ENCODE measurements at places on chromosomes 5 and 9.

GRCh38 chr5:157616785-157617184, 35.5 kb downstream of the SOX30 start:
- DNase-seq = no peak

DNA sequence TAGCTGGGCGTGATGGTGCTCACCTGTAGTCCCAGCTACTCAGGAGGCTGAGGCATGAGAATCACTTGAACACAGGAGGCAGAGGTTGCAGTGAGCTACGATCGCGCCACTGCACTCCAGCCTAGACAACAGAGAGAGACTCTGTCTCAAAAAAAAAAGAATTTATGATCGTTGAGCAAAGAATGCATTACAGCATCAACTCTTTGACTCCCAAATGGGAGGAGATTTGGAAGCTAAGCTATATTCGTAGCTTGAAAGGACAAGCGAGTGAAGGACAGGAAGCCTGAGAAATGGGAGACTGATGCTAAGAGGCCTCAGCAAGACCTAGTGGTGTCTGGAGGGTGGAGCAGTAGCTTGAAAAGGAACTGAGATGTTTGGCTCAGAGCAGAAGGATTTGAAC, 10.3 kb upstream of the CCIN start:
- no peak for DNase-seq

DNA sequence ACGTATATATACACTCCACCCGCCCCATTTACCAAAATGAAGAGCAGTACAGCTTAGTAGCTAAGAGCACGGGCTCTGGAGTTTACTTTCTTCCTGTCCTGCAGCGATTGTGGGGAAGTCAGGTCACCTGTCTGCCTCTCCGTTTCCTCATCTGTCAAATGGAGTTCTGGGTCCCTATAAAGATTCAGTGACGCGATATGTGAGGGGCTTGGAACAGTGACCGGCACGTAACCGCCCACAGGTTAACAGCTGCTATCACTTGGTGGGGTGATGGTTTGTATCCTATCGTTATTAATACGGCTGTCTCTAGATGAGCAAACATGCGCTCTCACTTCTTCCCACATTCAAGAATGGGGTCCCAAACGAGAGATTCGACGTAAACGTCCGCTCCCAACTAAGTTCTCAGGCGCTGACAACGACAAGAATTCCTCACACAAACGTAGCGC, 426 bp downstream of the FAM114A2 start:
- DNase-seq = no peak

GRCh38 chr9:116151966-116152381, 1.6 kb upstream of the PAPPA start:
- DNase-seq = no peak

GRCh38 chr5:159294921-159295320, 31.8 kb downstream of the UBLCP1 start:
- DNase-seq = no peak

DNA sequence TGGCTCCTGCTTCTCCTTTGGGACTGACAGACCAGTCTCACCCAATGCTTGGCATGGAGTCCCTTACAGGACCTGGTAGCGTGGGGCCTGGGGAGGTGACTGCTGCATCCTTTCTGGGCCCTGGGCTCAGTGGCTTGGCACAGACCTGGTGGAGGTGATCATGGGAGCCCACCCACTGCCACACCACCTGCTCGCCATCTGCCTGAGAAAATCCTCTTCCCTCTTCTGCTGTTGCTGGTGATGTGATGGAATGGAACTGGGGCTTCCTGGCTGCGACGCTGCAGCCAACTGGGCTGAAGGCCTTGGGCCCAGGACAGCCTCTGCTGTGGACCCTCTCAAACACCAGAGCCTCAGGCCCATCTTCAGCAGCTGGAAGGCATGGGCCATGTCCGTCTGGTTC, 122.5 kb upstream of the PANK3 start:
- no peak for DNase-seq

GRCh38 chr5:159216454-159216853, 7.1 kb upstream of the RNF145 start:
- no peak for DNase-seq

DNA sequence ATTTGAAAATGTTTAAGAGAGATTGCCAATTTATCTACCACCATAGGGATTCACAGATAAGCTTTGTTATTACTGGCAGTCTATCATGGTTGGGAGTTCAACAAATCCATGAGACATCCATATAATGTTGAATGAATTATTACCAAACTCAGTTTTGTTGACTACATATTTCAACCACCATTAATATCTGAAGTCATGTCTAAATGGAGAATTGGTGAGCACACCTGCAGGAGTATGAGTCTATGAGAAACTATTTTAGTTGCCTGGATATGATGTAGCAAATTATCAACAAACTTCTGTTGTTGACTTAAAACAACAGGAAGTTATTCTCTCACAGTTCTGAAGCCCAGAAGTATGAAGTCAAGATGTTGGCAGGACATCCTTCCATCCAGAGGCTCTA, 126.8 kb upstream of the FBXL7 start:
- no peak for DNase-seq

GRCh38 chr5:135986891-135987401, 32.2 kb upstream of the LECT2 start:
- DNase-seq = no peak

DNA sequence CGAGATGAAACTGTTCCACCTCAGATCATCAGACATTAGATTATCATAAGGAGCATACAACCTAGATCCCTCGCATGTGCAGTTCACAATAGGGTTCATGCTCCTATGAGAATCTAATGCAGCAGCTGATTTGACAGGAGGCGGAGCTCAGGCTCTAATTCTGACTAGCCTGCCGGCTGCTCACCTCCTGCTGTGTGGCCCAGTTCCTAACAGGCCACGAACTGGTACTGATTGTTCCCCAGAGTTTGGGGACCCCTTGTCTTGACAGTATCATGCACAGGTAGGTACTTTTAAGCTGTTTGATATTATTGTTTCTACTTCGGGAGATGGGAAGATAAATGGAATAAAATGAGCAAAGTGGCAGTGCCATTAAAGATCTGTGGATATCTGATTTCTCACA, 66.9 kb downstream of the ZCCHC7 start:
- DNase-seq = no peak

DNA sequence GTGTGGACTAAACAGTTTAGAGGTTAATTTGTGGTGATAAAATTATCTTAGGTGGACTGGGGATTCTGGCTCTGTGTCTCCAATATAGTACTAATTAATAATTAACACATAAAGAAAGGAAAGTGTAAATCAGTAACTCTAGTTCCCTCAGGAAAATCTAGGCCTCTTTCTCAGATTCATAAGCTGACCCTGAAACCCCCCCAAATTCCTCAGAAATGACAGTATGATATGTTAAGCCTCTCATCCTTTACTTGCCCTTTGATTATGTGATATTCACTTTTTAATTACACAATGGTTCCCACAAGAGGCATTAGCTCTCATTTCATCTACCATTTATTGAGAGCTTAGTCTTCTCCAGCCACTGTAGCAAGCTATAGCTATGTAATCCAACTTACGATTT, 636.2 kb upstream of the SEMA6A start:
- DNase-seq = no peak

DNA sequence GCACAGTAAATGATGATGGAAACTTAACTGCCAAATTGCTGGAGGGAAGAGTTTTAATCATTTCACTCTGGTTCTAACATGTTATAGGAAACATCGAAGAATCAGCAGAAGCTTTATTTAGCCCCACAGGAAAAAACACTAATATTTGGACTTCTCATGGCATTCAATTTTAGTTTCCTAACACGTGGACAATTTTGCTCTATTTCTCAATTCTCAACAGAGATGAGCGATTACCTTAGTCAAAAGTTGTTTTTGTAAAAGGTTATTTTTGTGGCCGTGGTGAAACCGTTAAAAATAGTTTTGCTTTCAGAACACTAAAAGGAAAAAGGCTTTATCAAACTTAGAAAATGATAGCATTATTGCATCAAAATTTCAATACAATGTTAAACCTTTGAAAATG, 235.2 kb downstream of the PLK2 start:
- DNase-seq = no peak

DNA sequence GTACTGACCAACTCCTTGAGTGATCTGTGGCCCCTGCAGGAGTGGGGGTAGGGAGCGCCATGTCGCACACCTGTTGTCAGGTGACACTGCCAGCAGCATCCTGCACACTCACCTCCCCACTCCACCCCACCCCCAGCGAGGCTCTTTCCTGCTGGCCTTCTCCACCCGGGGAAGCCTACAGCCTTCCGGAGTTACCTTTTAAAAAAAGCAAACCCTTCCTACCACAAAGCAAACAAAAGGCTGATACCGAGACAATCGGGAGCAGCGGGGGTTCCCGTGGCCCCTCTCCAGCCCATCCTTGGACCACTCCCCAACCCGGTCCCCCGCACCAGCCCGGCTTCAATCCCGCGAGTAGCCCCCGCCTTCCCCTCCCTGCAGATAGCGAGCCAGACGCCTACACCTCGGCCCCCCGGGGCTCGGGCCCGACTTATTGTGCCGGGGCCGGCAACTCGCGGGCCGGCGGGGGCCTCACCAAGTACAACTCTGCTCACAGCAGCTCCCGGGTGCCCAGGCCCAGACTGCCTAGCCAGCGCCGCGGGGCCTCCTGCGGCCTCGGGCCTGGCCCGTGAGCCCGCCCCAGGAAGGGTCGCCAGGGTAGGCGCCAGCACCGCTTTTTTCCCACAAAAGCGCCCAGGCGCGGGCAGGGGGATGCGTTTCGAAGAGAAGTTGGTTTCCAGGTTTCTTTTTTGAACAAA, 724 bp downstream of the MACROH2A1 start:
- DNase-seq = peak; percentile 19

- no peak for DNase-seq
Measured at GRCh38 chr9:98763986-98764745, 32.2 kb downstream of the ANKS6 start.

DNA sequence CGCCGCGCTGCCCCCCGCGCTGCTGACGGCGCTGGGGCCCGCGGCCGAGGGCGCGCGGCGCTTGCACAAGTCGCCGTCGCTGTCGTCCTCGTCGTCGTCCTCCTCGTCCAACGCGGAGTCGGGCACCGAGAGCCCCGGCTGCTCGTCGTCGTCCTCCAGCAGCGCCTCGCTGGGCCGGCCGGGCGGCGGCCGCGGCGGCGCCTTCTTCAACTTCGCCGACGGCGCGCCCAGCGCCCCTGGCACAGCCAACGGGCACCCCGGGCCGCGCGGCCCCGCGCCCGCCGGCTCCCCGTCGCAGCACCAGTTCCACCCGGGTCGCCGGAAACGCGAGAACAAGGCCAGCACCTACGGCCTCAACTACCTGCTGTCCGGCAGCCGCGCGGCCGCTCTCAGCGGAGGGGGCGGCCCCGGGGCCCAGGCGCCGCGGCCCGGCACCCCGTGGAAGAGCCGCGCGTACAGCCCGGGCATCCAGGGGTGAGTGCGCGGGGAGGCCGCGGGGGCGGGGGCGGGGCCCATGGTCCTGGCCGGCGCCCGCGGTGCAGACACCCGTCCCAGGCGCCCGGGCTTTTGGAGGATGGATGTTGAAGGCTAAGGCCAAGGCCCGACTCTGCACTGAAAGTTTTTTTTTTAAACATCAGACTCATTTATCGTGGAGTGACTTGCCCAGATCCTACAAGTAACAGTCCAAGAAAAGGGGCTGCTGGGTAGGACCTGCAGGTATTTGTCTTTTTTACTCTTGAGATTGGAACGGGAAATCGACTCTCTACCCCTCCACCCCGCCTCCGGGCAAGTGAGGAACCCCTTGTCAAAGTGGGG, 1.2 kb downstream of the TENT4A start:
- no peak for DNase-seq

DNA sequence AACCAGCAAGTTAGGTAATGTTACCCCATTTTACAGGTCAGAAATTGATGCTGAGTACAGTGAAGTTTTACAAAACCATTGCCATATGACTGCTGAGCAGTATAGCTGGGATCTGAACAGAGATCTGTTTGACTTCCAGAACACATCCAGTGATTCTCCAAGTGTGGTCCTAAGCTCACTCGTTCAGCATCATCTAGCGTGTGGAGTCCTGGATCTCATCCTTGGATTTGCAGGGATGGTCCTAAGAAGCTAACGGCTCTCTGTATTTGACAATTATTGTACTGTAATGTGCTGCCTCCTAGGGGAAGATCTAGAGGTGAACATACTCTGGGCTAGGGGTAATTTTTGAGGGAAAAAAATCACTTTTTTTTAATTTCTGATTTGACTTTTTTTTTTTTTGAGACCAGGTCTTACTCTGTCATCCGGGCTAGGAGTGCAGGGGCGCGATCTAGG, 1.4 kb downstream of the SLC26A2 start:
- DNase-seq = no peak

DNA sequence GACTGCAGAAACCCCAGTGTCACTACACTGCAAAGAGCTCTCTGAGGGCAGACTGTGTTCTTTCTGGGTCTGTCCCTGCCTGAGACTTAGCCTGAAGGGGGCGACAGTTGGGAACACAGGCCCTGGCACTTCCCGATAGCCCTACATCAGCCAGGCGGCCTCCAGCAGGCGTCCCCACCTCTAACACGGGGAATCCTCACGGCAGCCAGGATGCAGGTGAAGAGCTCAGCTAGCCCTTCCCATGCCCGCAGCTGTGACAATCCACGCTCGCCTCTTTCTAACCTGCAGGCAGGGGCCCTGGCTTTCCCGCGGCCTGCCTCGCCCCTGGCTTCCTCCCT, 5.9 kb downstream of the MED22 start:
- no peak for DNase-seq

DNA sequence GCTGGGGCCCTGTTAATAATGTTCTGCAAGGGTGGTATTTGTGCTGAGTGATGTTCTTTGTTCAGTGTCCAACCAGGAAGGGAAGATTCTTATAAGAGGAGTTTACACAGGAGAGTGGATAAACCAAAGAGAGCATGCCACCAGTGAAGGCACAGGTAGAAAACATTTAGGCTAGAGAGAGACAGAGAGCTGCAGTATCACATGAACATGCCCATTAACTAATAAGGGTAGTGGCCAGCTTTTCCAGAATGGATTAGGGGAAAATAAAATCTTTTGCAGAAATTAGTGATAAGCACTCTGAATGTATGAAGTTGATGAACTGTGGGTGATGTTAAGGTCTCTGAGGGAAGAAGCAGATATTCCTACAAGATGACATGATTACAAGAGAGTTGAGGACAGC, 54.1 kb upstream of the PRLR start:
- DNase-seq = no peak

DNA sequence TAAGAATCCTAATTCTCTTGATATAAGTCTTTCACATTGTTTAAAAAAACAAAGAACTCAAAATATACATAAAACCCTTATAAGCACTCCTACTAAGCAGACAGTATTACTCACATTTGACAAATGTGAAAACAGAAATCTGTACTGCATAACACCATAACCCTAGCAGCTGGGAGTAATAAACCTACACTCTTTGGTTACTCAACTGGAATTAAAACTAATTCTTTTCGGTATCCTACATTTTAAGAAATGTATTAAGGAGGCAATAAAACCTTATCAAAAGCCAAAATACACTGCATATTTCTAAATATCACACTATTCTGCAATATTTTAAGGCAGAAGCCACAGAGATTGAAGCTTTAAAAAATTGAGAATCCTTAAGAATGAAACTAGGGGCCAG, 6.8 kb downstream of the AUH start:
- DNase-seq = no peak

DNA sequence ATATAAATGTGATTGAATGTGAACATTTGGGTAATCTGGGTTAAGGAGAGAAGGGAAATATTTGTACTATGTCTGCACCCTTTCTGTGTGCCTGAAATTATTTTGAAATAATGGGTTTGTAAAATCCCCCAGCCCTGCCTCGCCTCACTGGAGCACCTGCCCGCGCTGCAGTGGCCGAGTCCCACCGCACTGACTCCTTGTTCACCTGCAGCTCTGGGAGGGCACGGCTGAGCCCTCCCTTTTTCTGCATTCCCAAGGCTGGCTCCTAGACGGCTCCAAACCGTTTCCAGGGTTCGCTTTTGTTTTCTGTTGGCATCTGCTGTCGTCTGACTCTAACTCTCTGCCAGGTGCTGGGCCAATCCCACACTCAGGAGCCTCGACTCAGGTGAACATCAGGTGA, 17.6 kb upstream of the PPP1R26 start:
- no peak for DNase-seq
